Cerebellum (tissue), 4 donors: ENCODE measurements at places on chromosomes 1 and 21. TPM values are rescaled to one million over a fixed set of nuclear protein-coding genes. Genes with fewer than 3 reads are reported as not detected.

DNA sequence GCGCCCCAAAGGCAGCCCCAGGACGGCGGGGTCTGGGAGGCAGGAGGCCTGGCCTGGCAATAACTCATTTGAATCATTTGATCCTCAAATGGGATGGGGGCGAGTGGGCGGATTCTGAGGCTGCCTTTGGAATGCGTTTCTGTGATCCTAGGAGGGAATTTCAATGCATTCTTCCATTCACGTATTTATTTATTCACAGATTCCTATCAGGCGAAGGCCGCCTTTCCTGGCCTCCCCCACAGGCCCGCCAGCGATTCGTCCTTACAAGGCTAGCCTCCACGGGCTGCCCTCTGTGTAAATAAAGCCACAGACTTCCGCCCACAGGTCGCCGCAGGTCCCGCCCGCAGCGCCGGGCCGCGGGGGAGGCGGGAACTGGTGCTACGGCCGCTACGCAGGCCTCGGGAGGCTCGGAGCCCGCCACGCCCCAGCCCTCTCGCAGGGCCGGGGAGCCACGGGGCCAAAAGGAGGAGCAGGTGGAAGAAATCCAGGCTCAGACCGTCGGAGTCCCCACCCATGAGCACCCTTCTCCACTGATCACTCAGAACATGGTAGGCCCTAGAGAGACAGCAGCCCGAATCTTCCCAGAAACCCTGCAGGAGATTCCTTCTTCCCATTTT, 31.3 kb upstream of the JUN start:
- DNase-seq: peak; percentile 45

CTSS gene
- total RNA-seq: 7.3 TPM

OR2T35 gene
- not detected for total RNA-seq

- peak; percentile 90 for DNase-seq
These were observed 51.0 kb downstream of the MT1HL1 start for GRCh38 chr1:236953151-236953700.

PDZK1IP1 gene
- total RNA-seq: not detected
